ENCODE measurements at places on chromosomes 3 and 15.
A peak's percentile ranks its signal among the peaks of the same experiment; 100 is the strongest.

DNA sequence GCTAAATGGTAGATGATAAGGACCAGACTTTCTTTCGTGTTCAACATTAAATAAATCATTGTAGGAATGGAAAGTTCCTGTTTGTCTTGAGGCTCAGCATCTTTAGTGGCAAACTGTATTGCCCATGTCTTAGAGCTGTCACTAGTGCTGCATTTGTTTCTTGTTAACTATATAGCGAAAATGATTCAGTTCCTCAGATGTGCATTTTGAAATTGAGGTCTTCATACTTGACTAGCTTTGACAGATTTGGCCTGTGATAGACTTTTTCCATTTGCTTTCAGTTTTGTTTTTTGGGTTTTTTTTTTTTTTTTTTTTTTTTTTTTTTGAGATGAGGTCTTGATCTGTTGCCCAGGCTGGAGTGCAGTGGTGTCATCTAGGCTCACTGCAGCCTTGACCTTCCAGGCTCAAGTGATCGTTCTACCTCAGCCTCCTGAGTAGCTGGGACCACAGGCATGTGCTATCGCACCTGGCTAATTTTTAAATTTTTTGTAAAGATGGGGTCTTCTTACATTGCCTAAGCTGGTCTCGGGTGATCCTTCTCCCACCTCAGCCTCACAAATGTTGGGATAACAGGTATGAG is 9.5 kb upstream of the RPLP1 start:
- no peak for DNase-seq

DNA sequence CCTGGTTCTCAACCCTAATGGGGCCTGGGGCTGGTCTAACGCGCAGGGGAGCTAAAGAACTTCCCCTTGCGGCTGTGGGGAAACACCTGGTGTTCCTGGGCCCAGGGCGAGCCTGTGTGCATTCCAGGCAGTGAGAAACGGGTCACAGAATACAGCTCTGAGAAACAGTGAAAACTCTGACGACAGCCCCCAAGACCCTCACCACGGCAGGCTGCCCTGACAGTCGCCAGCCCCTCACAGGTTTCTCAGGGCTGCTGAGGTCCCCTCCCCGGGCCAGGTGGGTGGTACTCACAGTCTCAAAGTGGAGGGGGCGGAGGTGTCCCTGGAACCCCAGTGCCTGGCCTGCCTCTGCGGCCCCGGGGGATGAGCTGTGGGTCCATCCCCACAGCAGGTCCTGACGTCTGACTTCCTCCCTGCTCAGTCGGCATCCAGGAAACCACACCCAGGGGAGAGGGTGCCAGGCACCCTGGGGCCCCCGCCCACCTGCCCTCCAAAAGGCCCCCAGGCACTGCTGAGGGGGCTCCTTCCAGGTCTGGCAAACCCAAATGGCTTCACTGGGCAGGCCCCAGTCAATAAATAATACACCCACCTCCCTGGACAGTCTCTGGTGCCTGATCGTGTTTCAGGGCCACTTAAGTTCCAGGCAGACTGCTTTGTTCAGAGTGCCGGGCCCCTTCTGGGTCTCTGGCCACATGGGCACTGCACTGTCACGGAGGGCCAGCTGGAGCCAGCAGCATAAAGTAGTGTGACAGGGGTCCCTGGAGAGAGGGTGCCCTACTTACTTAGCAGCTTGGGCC is 57.7 kb downstream of the IQSEC1 start:
- no peak for DNase-seq

- DNase-seq, result no peak
Observed at GRCh38 chr3:29864809-29865208, 583.9 kb downstream of the RBMS3 start.

DNA sequence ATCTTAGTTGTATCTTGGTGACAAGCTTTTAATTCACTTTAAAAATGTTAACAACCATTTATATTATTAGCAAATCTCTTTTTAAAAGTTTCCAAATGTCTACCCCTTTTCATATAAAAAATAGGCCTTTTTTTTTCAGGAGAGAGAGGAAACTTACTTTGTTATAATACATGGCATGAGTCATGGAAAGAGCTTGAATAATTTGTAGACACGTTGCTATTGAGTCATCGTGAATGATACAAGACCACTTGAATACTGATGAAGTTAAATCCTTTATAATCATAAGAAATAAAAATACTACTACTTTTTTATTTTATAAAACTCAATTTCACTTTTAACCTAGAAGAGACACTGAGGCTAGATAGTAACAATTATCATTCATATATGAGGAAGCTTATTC is 70.3 kb upstream of the BBX start:
- DNase-seq, result peak; percentile 51

DNA sequence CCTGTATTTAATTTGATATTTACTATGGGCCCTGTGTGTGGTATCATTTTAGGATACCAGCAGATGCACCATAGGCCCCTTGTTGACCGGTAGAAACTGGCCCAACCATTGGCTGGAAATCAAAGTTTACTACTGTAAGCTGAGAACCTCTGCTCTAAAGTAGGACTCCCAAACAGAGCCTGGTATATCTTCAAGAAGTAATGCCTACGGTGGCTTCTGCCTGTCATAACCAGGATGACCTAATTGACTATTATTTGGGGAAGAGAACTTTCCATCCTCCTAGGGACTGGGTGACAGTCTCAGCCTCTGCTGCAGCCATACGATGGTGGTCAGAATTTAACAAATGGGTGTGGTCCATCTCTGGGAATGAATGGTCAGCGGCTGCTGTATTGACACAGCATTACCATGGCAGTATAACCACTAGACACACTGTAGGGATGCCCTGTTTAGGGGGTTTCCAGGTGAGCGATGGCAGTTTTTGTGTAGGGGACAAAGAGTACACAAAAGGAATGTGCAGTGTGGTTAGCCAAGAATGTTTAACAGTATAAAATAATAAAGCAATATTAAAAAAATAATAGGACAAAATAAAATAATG is 37.3 kb downstream of the RARB start:
- no peak for DNase-seq

DNA sequence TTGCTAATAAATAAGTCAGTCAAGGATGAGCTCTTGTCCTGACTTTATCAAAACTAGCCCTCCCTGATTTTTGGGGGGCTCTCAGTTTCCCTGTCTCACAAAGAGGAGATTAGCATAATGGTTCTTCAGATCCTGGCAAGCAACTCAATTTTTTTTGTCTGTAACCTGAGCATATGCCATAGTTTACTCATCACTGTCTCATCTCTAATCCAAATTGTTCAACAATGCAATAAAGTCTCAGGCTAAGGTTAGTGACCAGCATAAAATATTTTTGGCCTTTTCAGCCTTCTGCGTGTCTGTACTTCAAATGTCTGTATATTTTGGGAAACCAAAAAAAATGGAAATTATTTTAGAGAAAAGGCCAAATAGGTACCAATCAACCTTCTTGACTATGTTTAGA is 465.6 kb upstream of the TPRG1 start:
- peak; percentile 30 for DNase-seq

DNA sequence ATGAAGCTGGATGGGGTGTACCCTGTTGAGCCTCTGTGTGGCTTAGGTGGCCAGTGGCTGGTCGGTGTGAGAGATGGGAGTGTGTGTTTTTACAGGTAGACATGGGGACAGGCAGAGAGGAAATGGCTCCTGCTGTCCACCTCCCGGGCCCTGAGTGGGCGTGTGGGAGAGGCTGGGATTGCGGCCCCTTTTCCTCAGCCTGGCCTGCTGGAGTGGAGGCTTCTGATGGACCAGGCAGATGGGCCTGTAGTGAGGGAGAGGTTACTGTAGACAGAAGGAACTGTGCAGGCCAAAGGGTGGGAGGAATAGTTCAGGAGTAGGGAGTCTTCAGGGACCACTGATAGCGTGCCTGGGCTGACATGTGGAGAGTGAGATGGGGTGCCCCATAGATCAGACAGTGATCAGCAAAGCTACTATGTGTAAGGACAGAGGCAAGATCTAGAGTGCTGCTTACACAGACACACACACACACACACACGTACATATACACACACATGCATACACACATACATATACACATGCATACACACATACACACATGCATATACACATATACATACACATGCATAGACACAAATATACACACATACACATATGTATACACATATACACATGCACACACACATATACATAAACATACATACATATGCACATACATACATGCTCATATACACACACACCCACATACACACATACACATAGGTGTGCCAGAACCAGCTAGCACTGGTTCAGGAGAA is 26.4 kb downstream of the ACAA1 start:
- no peak for DNase-seq

DNA sequence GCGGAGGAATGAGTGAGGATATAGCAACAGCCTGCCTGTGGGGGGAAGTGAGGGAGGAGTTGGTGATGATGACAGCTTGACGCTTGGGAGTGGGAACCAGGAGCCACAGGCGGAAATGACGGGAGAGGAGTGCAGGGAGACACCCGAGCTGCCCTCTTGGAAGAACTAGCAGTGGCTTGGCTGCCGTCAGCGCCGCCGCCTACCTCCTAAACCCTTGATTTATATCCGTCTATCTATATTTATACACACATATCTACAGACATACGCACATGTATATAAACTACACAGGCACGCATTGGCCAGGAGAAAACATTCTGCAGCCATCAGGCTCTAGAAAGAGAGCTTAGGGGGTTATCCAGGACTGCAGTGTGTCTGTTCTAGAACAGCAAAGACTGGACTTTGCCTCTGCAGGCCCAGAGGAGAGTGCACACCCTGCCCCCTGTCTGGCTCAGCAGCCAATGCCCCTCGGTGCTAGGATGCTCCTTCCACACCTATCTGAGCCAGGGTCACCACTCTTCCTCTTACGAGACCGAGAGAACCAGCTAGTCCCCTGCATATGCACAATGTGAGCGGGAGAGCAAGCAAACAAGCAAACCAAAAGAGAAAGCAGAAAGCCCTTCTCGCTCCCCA is 45.3 kb upstream of the MAGEF1 start:
- peak; percentile 97 for DNase-seq

DNA sequence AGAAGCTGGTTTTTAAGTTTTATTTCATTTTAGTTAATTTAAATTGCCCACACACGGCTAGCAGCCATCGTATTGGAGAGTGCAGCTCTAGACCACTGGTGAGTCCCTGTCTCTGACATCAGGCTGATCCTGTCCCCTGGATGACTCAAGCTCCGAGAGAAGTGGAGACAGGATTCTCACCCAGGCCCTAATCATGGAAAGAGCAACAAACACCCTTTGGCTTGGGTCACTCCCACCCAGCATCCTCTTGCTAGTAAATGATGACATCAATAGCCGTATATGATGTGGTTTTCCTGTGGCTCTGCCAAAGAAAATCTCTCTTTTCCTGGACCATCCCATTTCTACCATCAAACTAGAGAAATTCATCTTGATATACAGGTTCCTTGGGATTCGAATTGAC is 182.2 kb downstream of the NTRK3 start:
- DNase-seq, result peak; percentile 62

DNA sequence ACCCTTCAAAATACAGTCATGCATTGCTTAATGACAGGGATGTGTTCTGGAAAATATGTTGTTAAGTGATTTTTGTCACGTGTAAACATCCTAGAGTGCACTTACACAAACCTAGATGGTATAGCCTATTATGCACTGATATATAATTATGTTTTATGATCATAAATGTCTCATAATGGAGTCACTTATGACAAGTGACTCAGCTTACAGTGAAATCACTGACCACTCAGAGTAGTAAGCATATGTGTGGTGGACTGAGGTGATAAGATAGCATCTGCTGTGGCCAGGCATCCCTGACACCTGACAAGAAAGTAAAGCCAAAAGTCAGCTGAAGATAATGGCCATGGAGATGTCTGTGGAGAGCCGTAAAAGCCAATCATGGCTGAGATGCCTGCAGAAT is 5.4 kb downstream of the ACAD11 start:
- DNase-seq, result no peak

- no peak for DNase-seq
Observed at GRCh38 chr15:72281713-72282112, 9.4 kb upstream of the PARP6 start.

- DNase-seq, result no peak
Observed at GRCh38 chr3:165192610-165193192, 3.5 kb downstream of the SLITRK3 start.

GRCh38 chr3:127970966-127971592 is 56.0 kb downstream of the KBTBD12 start:
- peak; percentile 55 for DNase-seq

DNA sequence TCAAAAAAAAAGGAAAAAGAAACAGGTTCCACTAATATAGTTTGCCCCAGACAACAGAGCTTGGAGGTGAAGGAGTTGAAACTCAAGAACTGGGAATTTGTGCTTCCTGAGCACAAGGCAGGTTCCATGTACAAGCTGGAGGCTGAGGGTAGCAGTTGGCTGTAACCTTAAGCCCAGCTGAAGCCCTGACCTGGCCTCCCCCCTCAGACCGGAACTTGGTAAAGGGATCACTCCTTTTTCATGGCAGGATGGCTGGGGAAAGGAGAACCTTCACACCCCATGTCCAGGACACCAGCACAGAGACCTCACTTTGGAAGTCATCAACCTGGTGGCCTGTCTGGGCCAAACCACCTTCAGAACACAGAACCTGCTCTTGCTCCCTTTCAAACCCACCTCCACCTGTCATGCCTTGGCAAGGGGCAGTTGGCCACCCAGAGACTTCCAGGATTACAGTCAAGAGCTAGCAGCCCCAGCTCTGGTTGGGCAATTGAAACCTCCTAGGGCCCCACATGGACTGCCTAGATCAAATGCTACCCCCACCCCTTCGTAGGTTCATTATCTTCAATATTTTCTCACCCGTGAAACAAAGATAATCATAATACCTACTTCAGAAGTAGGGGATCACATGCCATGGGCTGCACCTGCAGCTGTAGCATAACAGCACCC is 3.5 kb downstream of the RPL29 start:
- DNase-seq, result no peak

DNA sequence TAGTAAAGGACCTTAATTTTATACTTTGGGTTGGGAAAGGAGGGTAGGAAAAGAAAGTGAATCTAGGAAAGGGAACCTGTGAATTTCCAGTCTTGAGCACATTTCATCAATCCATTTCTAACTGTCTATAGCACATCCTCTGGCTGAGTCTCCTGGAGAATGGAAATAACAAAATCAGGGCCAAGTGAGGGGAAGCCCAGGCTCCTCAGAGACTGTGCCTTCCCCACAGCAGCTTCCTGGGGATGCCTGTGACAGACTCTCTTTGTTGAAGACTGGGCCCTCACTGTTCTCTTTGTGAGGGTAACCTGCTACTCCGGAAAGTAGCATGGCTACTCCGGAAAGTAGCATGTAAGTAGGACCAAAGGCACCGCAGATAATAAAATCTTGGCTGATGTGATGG is 22.6 kb upstream of the CSPG5 start:
- DNase-seq, result no peak

GRCh38 chr15:78149805-78150751 is 916 bp downstream of the IDH3A start:
- DNase-seq, result peak; percentile 21

DNA sequence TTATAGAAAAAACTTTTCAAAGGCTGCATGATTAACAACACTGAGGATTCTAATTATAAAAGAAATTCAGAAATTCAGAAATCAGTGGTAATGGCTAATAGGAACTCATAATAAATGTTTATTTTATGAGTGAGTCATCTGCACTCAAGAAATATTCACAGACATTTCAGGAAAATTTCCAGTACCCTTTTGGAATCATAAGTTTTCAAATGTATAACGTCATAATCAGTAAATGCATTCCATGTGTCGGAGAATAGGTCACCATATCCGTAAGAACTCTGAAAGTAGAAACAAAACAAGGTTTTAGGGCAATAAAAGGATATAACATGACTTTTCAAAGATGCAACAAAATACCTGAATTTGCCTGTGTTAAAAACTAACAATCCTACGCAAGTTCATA is 24.7 kb downstream of the EOGT start:
- peak; percentile 61 for DNase-seq

GRCh38 chr3:117602058-117602644 is 892.6 kb downstream of the TUSC7 start:
- DNase-seq, result no peak

GRCh38 chr3:24704496-24704895 is 209.8 kb upstream of the THRB start:
- peak; percentile 68 for DNase-seq
